ENCODE measurements at places on chromosomes 6 and 20.

DNA sequence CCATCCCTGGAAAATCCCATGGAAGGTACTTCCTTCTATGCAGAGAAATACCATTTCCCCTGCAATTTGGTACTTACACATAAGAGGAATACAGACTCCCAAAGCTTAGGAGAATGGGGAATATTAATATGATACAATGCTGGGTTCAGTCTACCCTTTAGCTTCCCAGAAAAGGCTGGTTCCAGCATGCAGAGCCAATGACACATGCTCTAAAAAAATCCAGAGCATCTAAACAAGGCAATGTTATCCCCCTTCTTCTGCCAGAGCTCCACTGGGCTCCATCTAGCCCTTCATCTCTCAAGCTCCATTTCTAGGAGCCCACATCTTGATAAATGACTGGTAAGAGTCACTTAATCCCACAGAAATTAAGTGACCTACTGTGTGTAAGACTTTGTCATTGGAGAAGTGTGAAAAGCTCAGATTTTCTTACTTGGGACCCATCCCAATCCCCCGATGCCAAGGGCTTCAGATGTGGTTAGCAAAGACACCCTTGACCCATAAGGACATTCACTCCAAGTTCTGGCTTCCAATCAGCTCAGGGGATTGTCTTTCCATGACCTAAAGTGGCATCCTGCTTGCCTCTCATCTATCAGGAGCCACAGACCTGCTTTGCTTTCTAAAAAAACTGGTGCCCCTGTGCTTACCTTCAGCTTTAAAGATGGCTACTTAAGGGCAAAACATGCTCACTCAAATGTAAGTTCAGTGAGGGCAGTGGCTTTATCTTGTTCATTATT, 137.5 kb downstream of the UNC5CL start:
- no peak for DNase-seq

DNA sequence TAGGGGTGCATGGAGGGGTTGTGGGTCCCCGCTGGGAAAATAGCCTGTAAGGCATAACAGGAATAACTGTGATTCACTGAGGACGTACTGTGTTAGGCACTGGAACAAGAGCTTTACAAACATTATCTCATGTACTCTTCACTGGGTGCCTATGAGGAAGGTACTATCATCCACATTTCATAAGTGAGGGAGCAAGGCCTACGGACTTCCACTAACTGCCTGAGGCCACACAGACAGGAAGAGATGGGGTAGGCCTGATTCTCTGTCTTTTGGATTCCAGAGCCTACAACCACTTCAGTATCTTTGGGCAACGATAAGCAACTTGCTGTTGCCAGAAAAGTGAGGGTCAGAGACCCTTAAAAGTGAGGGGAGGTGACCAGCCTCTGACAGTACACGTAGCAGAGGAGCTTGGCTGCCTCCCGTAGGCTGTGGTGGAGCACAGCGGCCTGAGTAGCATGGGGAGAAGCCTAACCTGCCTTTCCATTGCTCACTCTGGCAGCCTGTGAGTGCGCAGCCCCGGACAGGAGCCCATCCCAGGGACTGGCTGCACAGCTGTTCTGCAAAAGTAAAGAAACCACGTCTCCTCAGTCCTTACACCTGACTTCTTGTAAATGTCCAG, 30.4 kb downstream of the PSMB1 start:
- DNase-seq, result no peak

DNA sequence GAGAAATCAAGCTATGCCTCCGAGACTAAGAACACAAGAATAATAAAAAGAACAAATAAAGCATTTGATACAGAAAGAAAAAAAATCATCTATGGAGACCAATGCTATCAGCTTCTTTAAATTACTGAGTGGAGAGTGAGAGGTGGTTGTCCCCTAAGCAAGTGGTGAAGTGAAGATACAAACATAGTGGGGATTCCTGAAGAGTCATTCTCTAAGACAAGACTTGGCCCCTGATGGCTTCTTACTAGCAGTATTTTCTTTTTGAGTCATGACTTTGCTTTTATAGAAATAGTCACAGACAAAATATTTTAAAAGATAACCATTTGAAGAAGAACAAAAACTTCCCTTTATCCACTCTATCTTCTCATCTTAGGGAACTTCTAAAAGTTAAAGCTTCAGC, 261.4 kb upstream of the PRDM1 start:
- no peak for DNase-seq

- no peak for DNase-seq
These were observed 212.5 kb upstream of the SNX9 start for GRCh38 chr6:157610451-157610999.

- DNase-seq, result no peak
These were observed 7.3 kb downstream of the TRDN start for GRCh38 chr6:123629258-123629941.

- DNase-seq, result no peak
These were observed 706.5 kb upstream of the MAN1A1 start for GRCh38 chr6:120056085-120056484.

DNA sequence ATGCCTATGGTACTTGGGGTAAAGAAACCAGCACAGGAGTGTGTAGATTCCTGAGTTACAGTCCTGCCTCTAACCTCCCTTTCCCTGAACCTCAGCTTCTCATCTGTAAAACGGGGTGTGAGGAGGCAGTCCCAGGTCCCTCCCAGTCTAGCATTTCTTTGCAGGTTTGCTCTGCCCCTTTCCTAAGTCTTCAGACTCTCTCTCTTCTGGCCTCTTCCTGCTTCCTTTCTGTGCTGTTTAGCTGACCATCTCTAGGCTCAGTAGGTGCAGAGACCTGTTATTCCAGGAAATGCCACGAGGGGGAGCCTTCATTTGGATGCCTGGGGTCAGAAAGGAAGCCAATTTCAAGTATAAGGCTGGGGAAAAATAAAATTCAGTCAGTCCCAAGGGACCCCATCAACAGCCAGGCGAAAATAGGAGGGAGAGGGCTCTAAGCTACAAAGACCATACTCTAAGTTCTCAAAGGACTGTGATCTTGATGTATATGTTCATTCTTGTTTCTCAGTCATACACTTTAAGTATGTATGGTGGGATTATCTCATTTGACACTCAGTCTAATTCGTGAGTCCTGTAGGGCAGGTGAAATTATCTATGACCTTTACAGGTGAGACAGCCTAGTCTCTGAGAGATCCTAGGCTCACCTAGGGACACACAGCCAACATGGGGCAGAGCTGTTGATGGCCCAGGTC, 89.1 kb downstream of the NCR2 start:
- peak; percentile 77 for DNase-seq

DNA sequence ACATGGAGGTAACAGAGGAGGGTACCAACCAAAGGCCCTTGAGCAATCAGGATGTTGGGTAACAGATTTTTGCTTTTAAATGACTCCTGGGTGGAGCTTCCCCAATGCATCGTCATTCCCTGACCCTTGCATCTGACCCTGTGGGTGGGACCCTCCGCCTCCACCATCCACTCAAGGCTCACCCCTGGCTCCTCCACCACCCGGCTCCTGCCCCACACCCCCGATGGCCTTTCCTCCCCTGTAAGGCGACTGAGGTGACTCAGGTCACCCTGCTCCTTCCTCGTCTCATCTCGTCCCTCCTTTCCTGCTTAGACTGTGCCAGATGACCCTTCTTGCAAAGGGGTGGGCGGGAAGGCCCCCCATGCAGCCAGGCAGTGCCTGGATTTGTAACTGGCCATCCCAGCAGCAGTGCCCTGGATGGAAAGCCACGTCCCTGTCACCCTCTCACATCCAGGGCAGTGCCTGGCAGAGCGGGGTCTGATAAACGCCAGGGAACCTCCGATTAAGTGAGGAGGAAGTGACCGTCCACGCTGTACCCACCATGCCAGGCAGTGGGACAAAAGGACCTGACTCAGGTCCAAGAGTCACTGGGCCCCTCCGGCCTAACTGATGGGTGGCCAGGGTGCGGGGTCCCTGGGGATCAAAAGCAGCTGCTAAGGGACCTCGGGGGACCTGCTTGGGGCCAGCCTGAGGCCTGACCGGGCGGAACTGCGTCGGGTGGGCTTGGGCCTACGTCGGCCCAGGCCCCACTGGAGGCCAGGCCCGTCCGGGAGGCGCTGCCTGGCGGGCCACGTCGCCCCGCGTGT, 624 bp upstream of the NPEPL1 start:
- DNase-seq, result peak; percentile 27

DNA sequence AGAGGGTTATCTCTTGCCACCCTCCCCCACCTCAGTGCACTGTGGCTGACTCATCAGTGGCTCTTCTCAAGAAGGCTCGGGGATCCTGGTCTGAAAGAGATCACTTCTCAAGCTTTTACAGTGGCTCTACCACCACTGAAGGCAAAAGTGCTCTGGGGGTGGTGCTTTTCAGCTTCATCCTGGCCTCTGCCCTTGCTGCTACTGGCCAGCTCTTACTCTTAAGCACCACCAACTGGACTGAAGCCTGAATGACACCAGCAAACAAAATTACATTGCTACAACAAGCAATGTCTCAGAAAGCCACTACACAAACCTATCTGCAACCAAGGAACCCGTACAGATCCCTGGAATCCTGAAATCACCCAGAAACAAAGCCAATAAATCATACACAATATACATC, 402.1 kb downstream of the EPHA7 start:
- no peak for DNase-seq

- DNase-seq, result no peak
These were observed 16.2 kb upstream of the SLC22A16 start for GRCh38 chr6:110492584-110492983.

GRCh38 chr6:90226257-90226656, 70.4 kb downstream of the BACH2 start:
- DNase-seq, result no peak

DNA sequence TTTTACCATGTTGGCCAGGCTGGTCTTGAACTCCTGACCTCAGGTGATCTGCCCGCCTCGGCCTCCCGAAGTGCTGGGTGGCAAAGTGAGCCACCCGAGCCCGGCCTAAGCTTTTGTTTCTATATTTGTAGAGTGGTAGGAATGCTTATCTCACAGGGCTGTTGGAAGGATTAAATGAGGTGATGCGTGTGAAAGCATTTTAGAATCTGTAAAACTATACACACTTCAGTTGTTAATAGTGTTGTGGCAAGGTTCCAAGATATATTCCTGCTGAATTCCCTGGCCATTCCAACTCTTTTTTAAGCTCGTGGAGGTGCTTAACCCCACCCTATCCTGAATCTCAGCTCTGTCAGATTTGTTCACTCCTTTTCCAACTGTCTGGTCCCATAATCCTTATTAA, 89.9 kb upstream of the AKIRIN2 start:
- DNase-seq, result no peak

DNA sequence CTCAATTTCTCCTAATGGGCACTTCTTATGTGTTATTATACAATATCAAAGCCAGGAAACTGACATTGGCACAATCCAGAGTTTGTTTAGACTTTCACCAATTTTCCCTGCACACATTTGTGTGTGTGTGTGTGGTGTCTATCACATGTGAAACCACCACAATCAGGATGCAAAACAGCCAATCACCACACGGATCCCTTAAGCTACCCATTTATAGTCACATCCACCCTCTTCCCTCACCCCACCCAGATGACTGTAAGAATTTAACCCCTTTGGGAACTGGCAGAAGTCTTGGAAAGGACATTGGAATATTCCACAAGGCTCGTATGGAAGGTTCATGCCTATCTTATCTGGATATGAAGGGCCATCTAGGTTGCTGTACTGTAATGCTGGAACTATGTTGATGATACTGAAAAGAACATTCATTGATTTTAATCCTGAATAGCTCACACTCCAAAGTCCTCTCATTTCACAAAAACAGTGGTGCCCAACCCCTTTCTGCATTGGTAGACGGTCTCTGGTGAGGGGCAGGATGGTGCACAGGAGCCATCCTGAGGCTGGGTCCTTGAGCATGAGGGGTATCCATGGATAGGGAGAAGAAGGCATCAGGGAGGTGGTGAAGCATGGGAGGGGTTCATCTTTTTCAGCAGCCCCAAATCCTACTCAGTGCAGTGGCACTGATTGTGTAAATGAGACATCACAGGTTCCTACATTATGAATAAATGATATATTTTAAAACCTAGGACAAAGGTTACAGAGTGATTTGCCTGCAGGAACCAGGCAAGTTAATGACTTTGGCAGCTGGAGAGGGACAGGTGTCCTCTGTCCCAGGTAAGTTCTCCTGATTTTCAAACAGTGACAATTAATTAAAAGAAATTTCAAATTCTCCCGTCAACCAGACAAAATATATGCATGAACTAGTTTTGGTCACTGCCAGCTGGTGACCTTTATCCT, 12.1 kb upstream of the CTCFL start:
- DNase-seq, result no peak

DNA sequence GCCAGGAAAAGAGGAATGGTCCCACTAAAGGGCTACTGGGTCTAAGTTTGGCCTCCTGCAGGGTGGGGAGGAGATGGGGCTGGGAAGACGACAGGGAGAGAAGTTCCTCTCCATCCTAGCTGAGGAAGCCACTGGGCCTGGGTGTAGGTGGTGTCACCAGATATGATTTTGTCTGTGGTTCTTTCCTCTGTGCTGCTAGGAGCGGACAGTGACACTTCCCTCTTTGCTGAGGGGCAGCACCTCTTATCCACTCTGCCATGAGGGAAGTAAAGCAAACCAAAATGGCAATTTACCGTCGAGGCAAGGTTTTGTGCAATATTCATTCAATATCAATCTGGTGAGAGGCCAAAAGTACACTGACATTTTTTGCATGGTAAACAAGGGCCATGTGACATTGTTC, 33.0 kb upstream of the NR2E1 start:
- no peak for DNase-seq

DNA sequence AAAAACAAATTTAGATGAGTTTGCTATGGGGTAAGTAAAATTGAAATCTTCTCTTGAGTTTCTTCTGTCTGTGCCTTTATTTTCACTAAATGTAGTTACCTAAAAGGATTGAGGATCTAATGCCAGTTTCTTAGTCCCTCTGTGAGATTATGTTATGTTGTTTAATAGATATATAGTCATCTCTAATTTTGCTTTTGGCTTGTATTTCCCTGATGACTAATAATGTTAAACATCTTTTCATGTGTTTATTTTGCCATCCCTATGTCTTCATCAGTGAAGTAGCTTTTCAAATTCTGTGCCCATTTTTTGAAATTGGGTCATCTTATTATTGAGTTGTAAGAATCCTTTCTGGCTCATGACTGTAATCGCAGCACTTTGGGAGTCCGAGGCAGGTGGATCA, 13.7 kb downstream of the QRSL1 start:
- no peak for DNase-seq

- no peak for DNase-seq
These were observed 19.4 kb upstream of the TRIM27 start for GRCh38 chr6:28943223-28943556.

- DNase-seq, result no peak
These were observed 265.2 kb upstream of the RIN2 start for GRCh38 chr20:19492687-19493336.

- no peak for DNase-seq
These were observed 33.8 kb downstream of the FRMD1 start for GRCh38 chr6:168045141-168045691.

GRCh38 chr6:104281370-104281769, 578.3 kb downstream of the HACE1 start:
- DNase-seq, result no peak

GRCh38 chr20:9506280-9506821, 8.0 kb upstream of the LAMP5 start:
- no peak for DNase-seq

DNA sequence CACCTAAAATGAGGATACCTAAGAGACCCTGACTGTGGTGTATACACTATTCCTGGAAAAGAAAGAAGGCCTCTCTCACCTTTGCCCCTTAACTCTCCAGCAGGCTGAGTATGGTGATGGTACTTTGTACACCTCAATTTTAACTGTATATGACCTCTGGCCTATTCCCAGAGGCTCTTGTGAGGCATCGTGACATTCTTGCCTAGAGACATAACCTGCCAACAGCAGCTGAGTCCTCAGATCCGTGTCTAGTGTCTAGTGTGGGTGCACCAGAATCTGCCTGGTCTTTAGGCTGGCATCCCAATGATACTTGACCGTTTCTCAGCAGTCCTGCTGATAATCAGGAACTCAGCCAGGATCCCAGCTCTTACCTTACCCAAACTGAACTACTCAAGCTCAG, 20.0 kb downstream of the TP53INP2 start:
- no peak for DNase-seq
